Esophagus muscularis mucosa (tissue), 4 donors: ENCODE measurements at places on chromosomes 13 and 19.

DNA sequence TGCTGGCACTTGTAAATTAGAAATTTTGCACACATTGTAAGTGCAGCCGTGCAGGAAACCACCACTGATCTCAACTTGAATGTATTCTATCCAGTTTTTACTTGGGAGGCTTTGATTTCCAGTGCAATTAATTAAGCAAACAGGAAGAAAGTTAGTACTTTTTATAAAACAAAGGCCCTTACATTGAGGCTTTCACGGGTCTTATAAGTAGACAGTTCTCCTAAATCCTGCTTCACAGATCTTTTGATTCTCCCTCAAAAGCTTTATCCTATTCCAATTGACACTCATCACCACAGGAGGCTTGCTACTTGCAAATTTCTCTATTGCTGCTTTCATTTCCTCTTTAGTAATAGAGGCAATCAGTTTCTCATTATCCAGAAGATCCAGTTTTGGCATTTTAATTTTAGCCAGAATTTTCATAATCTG, 90.1 kb downstream of the ERCC5 start:
- H3K4me1 ChIP-seq = no peaks in the 10 kb centered on the region
- no peak overlapping the region for H3K27ac ChIP-seq
- no peaks in the 10 kb centered on the region for H3K36me3 ChIP-seq
- no peak overlapping the region for H3K4me3 ChIP-seq
- no peaks in the 10 kb centered on the region for H3K27me3 ChIP-seq

DNA sequence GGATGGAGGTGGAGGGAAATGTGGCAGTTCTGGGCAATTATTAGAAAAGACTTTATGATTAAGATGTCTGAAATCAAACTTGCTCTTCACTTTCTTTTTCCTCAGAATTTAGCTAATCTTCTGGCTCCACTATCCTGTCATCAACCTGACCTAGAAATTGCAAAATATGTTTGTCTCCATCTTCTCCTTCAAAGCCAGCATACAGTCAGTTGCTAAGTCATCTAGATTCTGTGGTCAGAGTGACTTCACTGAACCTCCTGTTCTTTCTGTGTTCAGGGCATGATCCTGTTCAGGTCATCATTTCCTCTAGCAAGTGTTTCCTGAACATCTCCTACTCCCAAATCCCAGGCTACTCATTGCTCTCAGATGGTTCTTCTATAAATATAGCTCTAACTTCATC, 10.8 kb upstream of the CCNA1 start:
- no peak overlapping the region for H3K27ac ChIP-seq
- H3K4me1 ChIP-seq = no peaks in the 10 kb centered on the region
- H3K4me3 ChIP-seq = no peak overlapping the region
- no peaks in the 10 kb centered on the region for H3K27me3 ChIP-seq
- DNase-seq = no peak
- no peaks in the 10 kb centered on the region for H3K36me3 ChIP-seq

GRCh38 chr13:100211016-100211710, 122.3 kb downstream of the PCCA start:
- no peaks in the 10 kb centered on the region for H3K27me3 ChIP-seq
- no peak for DNase-seq
- no peaks in the 10 kb centered on the region for H3K4me1 ChIP-seq
- no peak overlapping the region for H3K27ac ChIP-seq
- no peak overlapping the region for H3K4me3 ChIP-seq
- peaks cover 10% of the 10 kb centered on the region for H3K36me3 ChIP-seq

GRCh38 chr19:4715529-4716221, 8.0 kb downstream of the DPP9 start:
- peak overlapping the region; percentile 2 for H3K27ac ChIP-seq
- H3K4me1 ChIP-seq = peaks cover 25% of the 10 kb centered on the region
- H3K36me3 ChIP-seq = peaks cover 86% of the 10 kb centered on the region
- H3K4me3 ChIP-seq = no peak overlapping the region
- no peaks in the 10 kb centered on the region for H3K27me3 ChIP-seq

DNA sequence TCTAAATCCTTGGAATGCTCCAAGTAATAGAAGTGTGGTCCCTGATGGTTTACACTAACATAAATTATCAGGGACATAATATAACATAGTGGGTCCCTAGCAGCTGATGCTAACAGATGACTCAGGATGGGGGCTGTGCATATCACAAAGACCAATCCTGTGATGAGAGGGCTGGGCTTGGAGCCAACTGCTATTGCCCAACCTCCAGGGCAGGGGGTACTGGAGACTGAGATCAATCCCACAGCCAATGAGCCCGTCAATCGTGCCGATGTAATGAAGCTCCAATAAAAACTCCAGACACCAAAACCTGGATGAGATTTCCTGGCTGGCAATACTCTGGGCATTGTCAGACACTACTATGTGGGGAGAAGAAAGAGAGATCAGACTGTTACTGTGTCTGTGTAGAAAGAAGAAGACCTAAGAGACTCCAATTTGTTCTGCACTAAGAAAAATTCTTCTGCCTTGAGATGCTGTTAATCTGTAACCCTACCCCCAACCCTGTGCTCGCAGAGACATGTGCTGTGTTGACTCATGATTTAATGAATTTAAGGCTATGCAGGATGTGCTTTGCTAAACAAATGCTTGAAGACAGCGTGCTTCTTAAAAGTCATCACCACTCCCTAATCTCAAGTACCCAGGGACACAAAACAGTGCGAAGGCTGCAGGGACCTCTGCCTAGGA, 33.4 kb downstream of the ABCC4 start:
- H3K27me3 ChIP-seq = no peaks in the 10 kb centered on the region
- peaks cover 12% of the 10 kb centered on the region for H3K4me1 ChIP-seq
- H3K4me3 ChIP-seq = no peak overlapping the region
- H3K36me3 ChIP-seq = no peaks in the 10 kb centered on the region

DNA sequence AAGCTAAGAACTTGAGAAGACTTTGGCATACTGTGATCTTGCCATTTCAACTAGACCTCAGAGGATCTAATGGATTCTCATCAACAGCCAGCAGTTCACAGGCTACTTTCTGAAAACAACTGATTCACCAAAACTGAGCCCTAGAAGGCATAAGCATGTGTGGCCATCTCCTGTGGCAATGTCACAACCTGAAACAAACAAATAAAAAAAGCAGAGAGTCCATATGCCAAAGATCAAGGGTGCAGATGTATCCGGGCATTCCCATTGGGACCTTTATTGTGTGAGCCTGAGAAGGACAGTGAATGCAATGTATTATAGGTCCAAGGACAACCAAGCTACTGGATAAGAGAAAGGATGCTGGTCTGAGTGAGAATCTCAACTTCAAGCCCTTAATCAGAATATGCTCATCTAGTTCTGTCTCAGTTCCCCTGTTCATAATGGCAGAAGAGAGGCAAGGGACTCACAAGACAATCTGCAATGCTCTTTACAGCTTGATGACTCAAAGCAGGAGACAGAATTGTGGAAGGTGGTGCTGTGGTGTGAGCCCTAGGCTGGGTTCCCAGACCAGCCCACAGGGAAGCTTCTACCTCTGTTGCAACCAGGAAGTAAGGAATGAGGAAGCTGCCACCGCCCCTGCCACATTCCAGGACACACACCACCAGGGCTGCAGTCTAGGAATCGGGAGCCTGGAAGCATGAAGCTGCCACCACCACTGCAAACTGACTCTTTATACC, 133.7 kb downstream of the RAP2A start:
- no peak overlapping the region for H3K4me3 ChIP-seq
- H3K27ac ChIP-seq = no peak overlapping the region
- H3K27me3 ChIP-seq = no peaks in the 10 kb centered on the region
- H3K36me3 ChIP-seq = no peaks in the 10 kb centered on the region
- H3K4me1 ChIP-seq = no peaks in the 10 kb centered on the region

DNA sequence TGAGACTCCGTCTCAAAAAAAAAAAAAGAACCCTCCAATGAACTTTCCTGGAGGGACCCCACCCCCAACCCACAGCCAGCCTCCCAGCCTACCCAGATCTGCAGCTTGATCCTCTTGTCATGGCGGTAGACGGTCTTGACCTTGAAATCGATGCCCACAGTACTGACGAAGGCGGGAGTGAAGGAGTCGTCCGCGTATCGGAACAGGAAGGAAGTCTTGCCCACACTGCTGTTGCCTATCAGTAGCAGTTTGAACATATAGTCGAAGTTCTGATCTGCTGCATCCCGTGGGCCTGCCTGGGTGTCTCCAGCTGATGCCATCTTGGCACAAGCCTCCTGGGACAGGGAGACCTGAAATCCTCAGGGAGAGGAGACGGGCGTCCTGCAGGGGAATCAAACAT, 2.4 kb downstream of the RAB3D start:
- peaks cover 22% of the 10 kb centered on the region for H3K4me1 ChIP-seq
- DNase-seq = no peak
- no peak overlapping the region for H3K4me3 ChIP-seq
- peaks cover 61% of the 10 kb centered on the region for H3K36me3 ChIP-seq
- H3K27me3 ChIP-seq = no peaks in the 10 kb centered on the region
- no peak overlapping the region for H3K27ac ChIP-seq

DNA sequence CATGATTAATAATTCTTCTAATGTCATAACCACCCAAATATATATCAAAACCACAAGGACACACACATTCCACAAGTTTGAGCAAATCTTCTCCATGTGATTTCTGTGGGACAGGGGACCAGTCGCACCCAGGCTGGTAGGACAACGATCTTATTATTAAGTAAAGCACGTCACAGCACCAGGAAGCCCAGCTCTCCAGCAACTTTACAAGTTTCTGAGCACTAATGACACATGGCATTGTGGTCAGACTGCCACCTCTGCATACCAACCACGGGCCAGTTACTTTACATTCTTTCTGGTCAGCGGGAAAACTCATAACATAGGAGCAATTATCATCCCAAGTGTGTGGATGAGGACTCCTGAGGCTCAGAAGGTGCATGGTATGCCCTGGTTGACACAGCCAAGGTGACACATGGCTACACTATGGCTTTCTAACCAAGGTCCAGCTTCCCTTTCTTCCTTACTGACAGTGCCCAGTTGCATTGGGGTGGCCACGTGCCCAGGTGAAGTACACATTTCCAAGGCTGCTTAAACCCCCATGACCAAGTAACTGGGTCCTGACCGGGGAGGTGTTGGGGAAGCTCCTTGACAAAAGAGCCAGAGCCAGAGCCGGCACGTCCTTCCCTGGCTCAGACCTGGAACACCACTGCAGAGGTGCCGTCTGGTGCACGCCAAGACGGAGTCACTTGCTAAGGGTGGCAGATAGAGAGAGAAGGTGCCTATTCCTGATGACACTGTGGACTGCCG, 27.4 kb downstream of the LATS2 start:
- no peaks in the 10 kb centered on the region for H3K36me3 ChIP-seq
- H3K4me1 ChIP-seq = peaks cover 81% of the 10 kb centered on the region
- no peak for DNase-seq
- H3K4me3 ChIP-seq = no peak overlapping the region
- H3K27me3 ChIP-seq = no peaks in the 10 kb centered on the region

GRCh38 chr13:104416973-104417372, 1350.8 kb upstream of the SLC10A2 start:
- H3K4me3 ChIP-seq = no peak overlapping the region
- H3K36me3 ChIP-seq = no peaks in the 10 kb centered on the region
- no peaks in the 10 kb centered on the region for H3K4me1 ChIP-seq
- H3K27ac ChIP-seq = no peak overlapping the region

DNA sequence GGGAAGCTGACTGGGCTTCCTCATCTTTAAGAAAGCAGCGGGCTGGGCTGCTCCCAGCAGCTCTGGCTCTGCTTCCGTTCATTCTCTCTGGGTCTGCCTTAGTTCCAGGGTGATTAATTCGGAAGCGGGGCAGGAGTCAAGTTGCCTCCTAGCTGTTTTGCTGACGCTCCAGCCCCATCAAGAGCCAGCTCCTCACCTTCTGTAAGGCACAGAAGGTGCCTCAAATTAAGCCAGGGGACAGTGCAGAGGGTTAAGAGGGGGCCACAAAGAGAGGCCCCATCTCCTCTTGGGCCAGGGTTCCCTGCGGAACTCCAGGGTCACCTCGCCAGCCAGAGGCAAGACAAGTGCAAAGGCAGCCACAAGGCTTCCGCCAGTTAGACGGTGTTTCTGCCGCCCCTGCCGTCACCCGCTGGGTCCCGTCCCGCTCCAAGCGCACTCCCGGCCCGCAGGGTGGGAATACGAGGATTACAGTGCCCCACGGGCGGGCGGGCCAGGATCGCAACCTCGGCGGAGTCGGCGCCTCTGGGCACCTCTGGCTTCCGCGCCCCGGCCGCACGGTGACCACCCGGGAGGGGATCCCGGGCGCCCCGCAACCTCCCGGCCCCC, 508 bp downstream of the SLC15A1 start:
- peaks cover 15% of the 10 kb centered on the region for H3K4me1 ChIP-seq
- H3K27ac ChIP-seq = no peak overlapping the region
- H3K27me3 ChIP-seq = peaks cover 58% of the 10 kb centered on the region
- no peaks in the 10 kb centered on the region for H3K36me3 ChIP-seq
- H3K4me3 ChIP-seq = peak overlapping the region; percentile 47
- DNase-seq = no peak

DNA sequence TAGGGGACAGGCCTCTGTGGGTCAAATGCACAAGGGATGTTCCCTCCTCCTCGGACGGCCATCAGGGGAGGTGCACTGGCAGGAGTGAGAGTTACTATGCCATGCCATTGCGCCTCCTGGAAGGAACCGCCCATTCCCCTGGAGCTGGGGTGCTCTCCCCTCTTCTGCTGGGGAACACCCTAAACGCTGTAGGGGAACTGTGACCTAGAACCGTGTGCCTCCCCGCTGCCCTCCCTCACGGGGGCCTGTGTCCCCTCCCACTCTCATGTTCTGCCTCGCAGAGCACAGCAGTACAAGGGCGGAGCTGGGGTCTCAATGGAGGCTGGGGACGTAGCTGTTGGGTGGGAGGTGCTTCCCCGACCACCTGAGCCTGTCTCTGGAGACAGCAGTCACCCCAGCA, 17.2 kb upstream of the CRTC1 start:
- peaks cover 79% of the 10 kb centered on the region for H3K4me1 ChIP-seq
- no peak overlapping the region for H3K4me3 ChIP-seq
- H3K27ac ChIP-seq = peak overlapping the region; percentile 84
- no peaks in the 10 kb centered on the region for H3K27me3 ChIP-seq
- H3K36me3 ChIP-seq = peaks cover 46% of the 10 kb centered on the region
- DNase-seq = no peak

DNA sequence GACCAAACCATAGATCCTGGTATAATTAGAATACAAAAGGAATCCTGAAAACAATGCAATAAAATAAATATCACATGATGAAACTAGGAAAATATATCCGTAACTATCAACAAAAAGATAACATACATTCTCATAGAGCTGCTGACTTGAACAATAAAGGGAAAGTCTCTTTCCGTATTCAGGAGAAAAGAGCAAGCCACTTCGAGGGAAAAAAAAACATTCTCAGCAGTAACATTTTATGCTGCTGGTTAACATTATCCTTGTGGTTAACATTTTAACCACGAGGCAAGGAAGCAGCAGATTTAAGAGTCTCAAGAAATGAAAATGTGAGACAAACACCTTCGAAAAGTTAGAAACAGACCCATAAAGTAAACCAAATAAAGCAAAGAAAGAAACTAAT, 25.8 kb downstream of the NALCN start:
- H3K4me3 ChIP-seq = no peak overlapping the region
- no peak overlapping the region for H3K27ac ChIP-seq
- no peak for DNase-seq
- no peaks in the 10 kb centered on the region for H3K27me3 ChIP-seq
- no peaks in the 10 kb centered on the region for H3K36me3 ChIP-seq

- no peaks in the 10 kb centered on the region for H3K4me1 ChIP-seq
- DNase-seq = no peak
- no peak overlapping the region for H3K4me3 ChIP-seq
- H3K27me3 ChIP-seq = no peaks in the 10 kb centered on the region
- H3K36me3 ChIP-seq = no peaks in the 10 kb centered on the region
- H3K27ac ChIP-seq = no peak overlapping the region
These were observed 113.1 kb downstream of the PAN3 start for GRCh38 chr13:28251466-28251865.

- H3K36me3 ChIP-seq = peaks cover 45% of the 10 kb centered on the region
- no peak overlapping the region for H3K4me3 ChIP-seq
- H3K27me3 ChIP-seq = no peaks in the 10 kb centered on the region
- peaks cover 54% of the 10 kb centered on the region for H3K4me1 ChIP-seq
- DNase-seq = no peak
These were observed 16.4 kb downstream of the SMIM24 start for GRCh38 chr19:3463714-3464586.
